DMS79 (cell line): ENCODE measurements at places on chromosomes 12 and 14.

- no peak for DNase-seq
Measured at GRCh38 chr14:99177046-99177655, 94.8 kb downstream of the BCL11B start.

- DNase-seq = no peak
Measured at GRCh38 chr12:124532331-124532750, 35.1 kb downstream of the NCOR2 start.

DNA sequence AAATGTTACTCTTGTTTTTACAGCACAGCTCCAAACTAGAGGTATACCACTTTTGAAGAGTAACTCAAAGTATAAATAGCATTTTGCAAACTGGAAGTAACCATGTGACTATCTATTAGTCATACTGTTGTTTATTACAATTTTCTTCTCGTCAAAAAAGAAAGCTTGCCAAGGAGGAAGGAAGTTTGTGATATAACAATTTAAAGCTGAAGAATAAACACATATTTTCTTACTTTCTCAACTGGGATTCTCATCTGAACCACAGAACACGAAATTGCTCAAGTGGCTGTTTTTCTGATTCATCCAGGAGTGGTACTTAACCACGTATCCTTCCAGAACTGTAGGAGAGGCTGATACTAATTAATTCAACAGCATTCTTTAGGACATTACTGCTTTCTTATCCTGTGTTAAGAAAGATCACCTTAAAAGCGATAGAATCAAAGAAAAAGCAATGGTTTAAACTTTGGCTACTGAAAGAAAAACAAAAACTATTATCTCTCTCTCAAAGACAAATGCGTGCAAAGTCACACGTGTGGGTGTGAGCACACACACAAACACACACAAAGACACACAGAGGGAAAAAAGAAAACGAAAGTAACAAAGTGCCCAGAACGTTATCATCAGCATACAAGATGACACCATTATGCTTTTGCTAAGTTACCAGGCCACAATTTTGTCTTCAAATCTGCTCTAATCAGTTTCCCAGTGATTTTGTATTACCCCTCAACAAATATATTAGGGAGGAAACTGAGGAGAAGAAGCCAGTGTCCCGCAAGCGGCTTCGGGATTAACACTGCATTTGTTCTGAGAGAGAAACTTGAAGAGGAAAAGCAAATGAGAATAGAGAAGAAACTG, at the start of gene CLEC2B:
Gene CLEC2B, minus strand, starts transcription at position 48 of the 855 bp plus-strand sequence.
- no peak for DNase-seq

GRCh38 chr12:912466-913235, 36.8 kb downstream of the RAD52 start:
- no peak for DNase-seq

DNA sequence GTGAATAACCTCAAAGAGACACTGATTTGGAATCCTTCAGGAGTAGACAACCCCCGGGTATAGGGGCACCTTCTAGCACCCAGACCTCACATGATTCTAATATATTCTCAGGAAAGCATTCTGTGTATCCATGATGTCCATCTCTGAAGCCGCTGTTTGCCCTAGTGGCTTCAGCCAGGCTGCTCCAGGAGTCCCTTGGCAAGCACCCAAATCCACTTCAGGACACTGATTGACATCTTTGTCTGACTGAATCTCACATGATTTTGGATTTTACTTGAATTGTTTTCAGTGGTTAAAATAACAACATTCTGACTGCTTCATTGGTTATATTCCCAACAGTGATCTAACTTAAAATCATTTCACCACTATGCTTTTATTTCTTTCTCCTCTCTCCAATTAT, 390.5 kb upstream of the CLEC14A start:
- DNase-seq = no peak

- no peak for DNase-seq
Measured at GRCh38 chr14:85391892-85392291, 138.1 kb upstream of the FLRT2 start.

GRCh38 chr12:116352315-116352835, 74.9 kb upstream of the MED13L start:
- no peak for DNase-seq

DNA sequence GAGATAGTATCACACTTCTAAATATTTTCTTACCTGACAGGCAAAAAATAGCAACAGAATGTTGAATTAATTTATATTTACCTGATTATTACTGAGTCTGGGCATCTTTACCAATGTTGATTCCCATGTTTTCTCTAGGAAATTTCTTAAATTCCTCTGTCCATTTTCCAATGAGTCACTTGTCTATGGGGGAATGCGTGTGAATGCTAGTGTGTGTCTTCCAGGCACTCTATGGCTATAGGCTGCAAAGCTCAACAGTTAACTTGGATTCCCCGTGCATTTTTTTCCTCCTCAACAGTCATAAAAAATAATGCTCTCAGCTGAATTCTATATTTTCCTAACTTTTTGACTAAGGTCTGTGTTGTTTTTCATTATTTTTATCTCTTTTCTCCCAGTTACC, 1385.8 kb upstream of the FLRT2 start:
- DNase-seq = no peak

DNA sequence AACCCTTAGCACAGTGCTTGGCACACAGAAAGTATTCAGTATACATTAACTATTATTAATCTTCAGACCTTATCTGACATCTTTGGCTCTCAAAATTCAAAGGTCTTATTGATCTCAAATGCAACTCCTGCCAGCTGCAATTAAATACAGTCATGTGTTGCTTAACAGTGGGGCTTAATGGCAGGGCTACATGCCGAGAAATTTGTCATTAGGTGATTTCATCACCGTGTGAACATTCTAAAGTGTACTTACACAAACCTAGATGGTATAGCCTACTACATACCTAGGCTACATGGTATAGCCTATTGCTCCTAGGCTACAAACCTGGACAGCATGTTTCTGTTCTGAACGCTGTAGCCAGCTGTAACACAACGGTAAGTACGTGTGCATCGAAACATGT, 156.3 kb upstream of the TMCC3 start:
- DNase-seq = no peak

GRCh38 chr14:55417955-55418354, 6.3 kb upstream of the ATG14 start:
- no peak for DNase-seq

DNA sequence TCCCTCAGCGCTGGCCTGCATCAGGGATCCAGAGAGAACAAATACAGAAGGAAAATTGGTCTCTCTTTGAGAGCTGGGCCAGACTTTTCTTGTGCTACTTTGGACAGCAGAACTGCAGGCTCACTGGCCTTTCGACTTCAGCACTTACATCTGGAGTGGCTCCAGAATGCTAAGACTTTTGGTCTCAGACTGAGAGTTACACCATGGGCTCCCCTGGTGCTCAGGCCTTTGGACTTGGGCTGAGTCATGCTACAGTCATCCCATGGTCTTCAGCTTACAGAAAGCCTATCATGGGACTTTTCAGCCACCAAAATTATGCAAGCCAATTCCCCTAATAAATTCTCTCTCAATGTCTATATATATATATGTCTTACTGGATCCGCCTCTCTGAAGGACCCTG, 9.0 kb upstream of the CD163 start:
- DNase-seq = no peak

- DNase-seq = no peak
Measured at GRCh38 chr12:127008755-127009403, 1258.1 kb upstream of the TMEM132C start.

DNA sequence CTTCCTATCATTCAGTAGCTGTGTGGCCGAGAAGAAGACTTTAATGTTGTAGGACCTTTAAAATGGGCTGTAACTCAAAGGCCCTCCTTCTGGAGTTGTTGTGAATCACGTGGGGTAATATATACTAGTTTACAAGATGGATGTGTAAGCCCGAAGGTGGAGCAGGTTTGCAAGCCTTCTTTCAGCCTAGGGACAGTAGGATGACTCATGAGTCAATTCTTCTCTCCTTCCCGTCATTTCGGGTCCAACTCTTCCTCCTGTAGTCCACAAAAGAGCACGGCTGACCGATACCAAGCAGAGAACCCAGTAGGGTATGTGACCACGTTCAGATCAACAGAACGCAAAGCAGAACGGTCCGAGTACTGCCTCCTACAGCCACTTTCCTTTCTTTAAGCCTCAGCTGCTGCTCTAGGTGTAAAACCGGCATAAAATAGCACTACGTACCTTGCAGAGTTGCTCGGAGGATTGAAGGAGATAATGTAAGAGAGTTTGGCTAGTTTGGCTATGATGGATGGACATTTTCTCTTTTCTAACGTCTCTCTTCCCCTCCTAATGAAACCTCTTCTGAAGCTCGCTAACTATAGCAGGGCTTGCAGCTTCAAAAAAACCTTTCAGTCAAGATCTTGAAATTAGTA, 1.3 kb upstream of the RASSF3 start:
- DNase-seq = no peak

DNA sequence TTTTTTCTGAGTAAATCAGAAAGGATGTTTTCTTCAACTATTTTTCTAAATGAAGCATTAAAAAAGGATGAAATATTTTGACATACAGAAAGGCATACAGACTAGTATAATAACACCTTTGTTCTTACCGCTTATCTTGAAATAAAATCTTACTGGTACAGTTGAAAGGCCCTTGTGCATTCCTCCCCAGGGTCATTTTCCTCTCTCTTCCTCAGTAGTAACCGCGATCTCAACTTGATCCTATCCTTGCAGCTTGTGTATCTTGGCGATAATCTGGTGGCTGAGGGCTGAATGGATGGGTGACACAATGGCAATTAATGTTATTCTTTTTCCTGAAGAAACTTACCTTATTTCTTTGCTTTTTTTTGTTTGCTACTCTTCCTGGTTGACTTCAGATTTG, 18.5 kb downstream of the GAS2L3 start:
- no peak for DNase-seq

GRCh38 chr12:69355363-69356028, 4.0 kb upstream of the YEATS4 start:
- no peak for DNase-seq

DNA sequence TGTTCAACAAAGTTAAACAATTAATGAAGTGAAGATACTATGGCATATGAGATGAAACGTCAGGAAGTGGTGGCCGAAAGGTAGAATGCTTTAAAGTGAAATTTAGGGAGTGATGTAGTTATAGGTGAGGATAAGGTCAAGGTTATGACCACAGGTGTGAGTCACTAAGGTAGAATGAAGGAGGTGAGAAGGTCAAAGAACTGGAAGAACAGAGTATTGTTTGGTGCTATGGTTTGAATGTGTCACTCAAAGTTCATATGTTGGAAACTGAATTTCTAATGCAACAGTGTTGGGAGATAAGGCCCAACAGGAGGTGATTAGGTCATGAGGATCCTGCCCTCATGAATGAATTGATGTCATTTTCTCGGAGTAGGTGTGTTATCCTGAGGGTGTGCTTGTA, 293.6 kb downstream of the NELL2 start:
- DNase-seq = no peak

DNA sequence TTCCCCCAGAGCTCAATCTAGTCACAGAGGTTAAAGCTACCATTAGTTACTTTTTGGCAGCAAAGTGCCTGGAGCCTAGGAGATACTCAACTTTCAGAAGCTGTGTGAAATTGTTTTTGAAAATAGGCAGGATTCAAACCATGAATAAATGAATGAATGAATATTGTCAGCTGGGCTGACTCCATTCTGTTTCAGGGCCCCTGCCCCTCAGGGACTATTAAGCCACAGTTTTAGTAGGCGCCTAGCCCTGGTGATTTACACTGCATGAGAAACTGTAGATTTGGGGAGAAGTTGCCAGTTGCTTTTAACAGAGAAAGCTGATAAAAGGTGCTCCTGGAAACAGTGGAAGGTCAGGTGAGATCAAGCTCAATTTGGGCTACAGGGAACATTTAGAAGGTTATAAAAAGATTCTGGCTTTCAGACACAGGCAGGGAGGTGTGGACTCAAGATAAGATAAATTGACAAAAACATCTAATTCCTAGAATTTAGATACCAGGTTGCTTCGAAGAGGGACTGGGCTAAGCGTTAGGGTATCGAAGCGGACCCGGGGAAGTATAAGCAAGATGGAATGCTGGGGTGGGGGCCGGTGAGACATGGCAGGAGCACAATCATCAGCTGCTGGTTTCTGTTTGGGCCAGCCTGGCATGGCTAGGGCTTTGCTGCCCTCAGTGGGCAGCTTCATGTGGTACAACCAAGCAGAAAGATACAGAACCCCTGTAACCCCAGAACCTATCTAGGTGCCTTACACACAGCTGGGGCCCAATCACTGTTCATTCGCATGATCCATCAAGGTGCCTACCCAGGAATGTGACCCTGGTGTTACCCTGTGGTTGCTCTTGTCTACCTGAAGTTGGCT, 14.9 kb upstream of the CELA1 start:
- no peak for DNase-seq

GRCh38 chr12:132322206-132323132, 6.9 kb downstream of the GALNT9 start:
- DNase-seq = no peak

GRCh38 chr14:81682134-81682533, 148.5 kb upstream of the SEL1L start:
- no peak for DNase-seq

- DNase-seq = peak; percentile 46
Measured at GRCh38 chr12:95942524-95943329, at the start of gene CCDC38. TSS of gene CCDC38 (minus strand) at chr12:95942614. CDS start at chr12:95936509, 6,105 bp downstream.

- DNase-seq = no peak
Measured at GRCh38 chr14:97554597-97554996, 757.4 kb downstream of the VRK1 start.

DNA sequence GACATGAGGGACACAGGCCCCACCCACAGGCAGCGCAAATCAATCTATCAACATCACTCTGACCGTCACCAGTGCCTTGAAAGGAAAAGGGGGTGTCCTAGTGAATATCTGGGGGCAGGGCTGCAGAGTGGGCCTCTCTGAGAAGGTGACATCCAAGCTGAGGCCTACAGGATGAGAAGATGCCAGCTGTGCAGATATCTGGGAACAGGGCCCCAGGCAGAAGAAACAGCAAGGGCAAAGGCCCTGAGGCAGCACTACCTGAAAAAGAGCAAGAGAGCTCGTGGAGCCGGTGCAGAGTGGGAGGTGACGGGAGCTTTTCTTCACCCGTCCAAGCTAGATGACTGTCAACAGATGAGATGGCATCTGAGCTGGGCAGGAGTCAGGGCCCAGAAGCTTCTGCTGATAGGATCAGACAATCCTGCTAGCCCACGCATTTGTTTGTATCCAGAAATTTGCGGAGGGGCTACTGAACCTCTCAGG, 12.5 kb upstream of the TMEM119 start:
- no peak for DNase-seq

- no peak for DNase-seq
Measured at GRCh38 chr14:61696753-61697318, 1.5 kb downstream of the HIF1A start.

DNA sequence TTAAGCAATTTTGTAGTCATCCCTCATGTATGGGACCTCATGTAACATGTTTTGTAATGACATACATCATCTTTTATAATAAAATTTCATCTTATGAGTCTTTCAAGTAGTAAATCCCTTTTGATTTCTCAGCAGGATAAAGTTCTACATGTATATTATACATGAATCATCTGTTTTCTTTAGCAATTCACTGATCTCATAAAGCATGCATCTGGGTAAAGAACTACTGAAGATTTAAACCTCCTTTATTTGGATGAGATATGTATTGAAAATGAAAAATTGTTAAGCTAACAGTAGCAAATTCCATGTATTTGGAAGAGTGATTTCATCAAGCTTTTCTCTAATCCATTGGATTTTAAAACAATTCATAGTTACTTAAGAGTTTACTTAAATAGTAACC, 126.9 kb downstream of the KITLG start:
- no peak for DNase-seq

- no peak for DNase-seq
Measured at GRCh38 chr14:87999277-87999676, 5.7 kb upstream of the GPR65 start.

- DNase-seq = no peak
Measured at GRCh38 chr14:92258934-92259333, 64.0 kb upstream of the SLC24A4 start.

- DNase-seq = no peak
Measured at GRCh38 chr14:102608064-102608446, 15.6 kb downstream of the RCOR1 start.

GRCh38 chr12:30211743-30212142, 428.0 kb upstream of the TMTC1 start:
- DNase-seq = no peak
